ENCODE measurements at places on chromosomes 16 and 17.

DNA sequence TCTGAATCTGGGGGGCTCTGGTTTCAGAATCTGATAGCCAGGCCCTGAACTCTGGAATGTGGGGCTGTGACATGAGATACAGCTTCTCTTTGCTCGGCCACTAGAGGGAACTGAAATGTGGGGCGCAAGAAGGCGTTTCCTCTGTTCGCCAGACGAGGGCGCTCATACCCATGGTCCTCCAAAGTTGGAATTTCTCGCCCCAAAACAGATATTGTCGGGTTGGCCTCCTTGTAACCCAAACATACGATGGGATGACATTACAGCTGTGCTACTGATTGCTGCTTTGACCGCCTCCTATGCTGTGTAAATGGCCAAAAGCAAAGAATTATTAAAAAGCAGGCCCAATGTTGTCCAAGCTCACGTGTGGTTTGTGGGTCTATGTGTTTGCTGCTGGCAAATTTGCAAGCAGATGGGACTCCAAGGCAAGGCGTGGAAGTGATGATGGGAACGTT is 13.1 kb upstream of the MSI2 start:
- DNase-seq, result no peak

DNA sequence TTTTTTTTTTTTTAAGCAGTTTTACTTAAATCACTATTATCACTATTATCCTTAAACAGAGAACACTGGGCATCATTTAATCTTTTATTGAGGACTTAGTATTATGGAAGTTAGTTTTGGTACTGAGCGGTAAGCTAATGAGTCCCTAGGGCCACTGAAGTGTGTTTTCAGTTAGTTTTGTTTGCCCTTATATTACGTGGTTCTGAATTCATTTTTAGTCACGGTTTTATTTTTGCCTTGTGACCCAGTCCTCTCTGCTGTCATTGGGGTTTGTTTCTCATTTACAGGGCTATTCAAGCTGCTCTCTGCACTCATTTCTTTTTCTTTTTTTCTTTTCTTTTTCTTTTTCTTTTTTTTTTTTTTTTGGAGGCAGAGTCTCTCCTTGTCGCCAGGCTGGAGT is 17.3 kb downstream of the RABEP1 start:
- DNase-seq, result no peak

DNA sequence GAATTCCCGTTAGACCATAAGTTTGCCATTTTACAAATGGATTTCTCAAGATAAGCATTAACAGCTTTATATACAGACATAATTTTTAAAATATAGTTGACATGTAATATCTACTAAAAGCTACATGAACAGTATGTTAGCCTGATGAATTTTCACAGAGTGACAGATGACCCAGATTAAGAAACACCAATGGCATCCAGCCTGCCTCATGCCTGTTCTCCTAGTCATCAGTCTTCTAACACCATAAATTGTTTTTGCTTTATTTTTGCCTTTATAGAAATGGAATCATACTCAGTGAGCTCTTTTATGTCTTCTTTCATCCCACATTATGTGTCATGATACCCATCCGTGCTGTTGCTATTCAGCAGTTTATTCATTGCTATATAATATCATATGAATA is 80.0 kb downstream of the ATF7IP2 start:
- no peak for DNase-seq

GRCh38 chr17:17228521-17229279 is 8.3 kb downstream of the FLCN start:
- DNase-seq, result no peak

DNA sequence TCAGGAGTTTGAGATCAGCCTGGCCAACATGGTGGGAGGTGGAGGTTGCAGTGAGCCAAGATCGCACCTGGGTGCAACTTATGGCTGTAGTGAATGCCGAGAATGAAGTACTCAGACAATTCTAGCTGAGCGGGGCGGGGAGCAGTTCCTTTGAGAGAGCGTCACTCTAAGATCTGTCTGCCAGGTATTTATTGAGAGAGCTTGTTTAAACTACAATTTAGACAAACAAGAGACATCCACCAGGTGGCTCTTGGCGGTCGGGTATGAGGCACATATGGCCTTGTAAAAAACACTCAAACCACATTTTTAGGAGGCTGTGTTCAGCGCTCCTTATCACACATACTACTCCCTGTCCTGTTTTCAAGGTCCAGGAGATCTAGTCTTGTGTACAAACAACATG is 40.6 kb upstream of the CDH1 start:
- no peak for DNase-seq

DNA sequence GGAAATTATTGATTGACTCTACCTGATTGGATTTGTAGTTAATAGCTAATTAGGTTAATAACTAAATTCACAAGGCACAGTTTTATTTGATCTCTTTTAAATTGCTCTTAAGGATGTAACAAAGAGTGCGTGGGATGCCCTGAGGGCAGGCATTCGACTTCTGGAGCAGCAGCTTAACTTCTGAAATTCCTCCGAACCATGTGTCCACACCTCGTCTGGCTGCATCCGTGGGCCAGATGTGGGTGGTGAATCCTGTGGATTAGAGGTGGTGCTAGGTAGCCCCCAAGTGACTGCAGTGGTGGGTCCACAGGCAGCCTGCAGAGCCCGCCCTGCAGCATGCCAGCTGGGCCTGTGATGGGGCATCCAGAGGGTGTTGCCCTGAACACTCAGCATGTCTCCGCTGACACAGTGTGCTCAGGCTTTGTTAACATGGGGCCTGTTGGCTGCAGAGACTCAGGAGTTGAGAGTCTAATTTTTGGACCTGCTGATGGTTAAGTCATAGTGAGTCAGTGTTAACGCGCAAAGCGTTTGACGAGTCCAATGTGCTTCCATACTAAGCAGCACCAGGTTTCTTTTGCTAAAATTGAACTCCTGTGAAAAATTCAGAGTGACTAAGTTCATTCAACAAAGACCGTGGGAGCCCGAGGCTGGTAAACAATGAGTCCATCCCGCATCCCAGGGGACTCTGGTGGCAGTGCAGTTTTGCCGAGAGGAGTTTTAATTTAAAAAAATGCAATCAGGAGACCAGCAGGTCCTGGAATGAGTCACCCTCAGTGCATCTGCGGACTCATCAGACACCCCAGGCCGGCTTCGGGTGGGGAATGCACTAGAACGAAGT is 3.8 kb upstream of the NPB start:
- DNase-seq, result no peak

GRCh38 chr17:35775039-35775438 is 14.4 kb downstream of the C17orf50 start:
- no peak for DNase-seq

GRCh38 chr17:11557727-11558452 is 40.4 kb upstream of the DNAH9 start:
- DNase-seq, result no peak

GRCh38 chr16:57802341-57803133 is at the start of gene KIFC3:
Gene KIFC3, minus strand, starts transcription at chr16:57802491. Its CDS starts 4,248 bp downstream, at chr16:57798243.
- no peak for DNase-seq

DNA sequence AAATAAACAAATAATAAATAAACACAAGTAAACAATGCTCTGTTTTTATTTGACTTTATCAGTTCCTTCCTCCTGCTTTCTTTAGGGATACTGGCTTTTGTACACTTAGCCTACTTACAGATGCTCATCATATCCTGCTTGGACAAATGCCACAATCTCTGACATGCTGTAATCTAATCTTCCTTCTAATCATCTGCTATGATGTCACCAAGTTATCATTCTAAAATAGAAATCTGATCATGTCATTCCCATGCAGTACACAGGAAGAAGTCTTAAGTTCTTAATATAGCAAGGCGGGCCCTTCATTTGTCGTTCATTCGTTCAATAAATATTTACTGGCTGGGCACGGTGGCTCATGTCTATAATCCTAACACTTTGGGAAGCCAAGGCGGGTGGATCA is 9.1 kb upstream of the UBB start:
- peak; percentile 5 for DNase-seq

GRCh38 chr17:67165201-67165600 is 79.8 kb downstream of the HELZ start:
- DNase-seq, result no peak

- DNase-seq, result no peak
These were observed 10.8 kb upstream of the LGALS3BP start for GRCh38 chr17:78990349-78991016.

GRCh38 chr17:49602783-49603182 is 27.1 kb downstream of the NXPH3 start:
- no peak for DNase-seq

GRCh38 chr16:24544640-24545039 is 5.3 kb downstream of the RBBP6 start:
- DNase-seq, result no peak

GRCh38 chr17:38351412-38352222 is at the start of gene SOCS7:
Gene SOCS7, plus strand, starts transcription at chr17:38351844. Its CDS starts 209 bp downstream, at chr17:38352053.
- DNase-seq, result peak; percentile 71

- DNase-seq, result no peak
These were observed 15.7 kb upstream of the DHX8 start for GRCh38 chr17:43467981-43468581.

- DNase-seq, result no peak
These were observed 58.2 kb downstream of the MAF start for GRCh38 chr16:79542237-79542774.

DNA sequence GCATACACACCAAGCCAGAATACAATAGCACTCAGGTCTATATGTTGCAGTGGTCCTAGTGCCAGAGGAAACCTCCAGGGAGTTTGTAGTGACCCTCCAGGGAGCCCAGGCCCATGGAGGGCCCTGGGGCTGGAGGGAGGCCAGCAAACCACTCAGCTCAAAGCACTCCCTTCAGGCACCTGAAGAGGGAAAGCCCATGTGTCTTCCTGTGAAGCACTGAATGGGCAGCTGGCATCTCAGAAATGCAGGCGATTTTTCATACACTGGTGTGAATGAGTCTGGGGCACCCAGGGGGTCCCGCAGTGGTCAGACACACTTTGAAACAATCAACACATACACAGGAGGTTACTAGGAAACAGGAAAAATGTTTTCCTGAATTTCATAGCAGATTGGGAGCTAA is 12.8 kb downstream of the TBC1D26 start:
- DNase-seq, result peak; percentile 41

DNA sequence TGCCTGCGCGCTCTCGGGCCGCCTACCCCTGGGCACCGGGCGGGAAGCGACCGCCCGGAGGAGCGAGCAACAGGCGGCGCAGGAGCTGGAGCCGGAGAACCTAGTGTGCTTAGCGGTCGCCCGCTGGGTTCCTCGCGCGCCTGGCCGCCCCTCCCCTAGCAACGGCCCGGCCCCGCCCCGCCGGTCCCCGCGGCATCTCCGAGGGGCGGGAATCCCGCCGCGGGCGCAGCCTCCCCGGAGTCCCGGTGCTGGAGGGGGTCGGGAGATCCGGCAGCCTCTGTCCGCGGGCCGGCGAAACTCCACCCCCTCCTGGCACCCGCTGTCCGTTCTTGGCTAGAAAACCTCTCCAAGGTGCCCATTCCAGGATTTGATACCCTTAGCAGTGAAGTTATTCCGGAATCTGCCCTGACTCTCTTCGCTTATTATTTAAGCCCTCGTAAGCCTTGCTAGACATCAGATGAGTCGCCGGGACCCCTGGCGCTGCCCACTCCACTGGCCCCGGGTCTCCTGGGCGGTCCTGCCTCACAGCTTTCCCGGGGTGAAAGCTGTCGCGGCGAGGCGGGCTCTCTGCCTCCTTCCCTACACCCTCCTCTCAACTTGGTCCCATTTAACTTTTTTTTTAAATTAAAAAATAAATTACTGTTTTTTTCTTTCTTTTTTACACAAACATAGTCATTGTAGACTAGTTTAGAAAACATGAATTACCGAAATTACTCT is at the start of gene RPRML:
Gene RPRML (minus strand): TSS at position 107 of the 717 bp plus-strand sequence. CDS start 246 bp downstream, outside the sequence.
- DNase-seq, result no peak

DNA sequence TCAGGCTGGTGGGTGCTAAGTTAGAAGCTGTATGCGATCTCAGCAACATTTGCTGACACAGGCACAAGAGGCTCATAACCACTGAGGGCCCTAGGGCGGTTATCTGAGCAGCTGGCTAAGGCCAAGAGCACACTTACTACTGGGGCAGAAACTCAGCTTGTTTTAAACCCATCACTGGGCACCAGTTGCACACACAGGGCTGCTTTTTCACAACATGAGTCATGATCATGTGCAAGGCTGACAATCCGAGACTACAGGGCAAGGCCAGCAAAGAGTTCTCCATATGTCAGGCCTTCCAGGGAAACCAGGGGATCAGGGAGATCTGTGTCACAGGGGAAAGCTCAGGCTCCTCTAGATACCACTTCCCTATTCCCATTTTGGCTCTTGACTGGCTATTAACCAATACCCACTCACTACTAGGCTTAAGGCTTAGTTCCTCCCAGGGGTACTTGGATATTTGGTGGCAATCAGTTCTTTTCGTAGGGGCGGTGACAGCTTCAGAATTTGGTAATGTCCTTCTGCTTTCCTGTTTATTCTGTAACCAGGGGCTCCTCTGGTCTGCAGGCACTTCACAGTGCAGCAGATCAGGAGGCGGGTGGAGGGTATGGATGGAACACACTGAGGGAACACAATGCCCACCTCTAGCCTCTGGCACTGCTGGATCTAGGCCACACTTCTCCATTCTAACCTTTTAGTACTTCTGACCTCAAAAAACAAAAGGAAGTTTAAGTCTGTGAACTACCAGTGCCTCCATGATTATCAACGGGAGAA is 44.9 kb upstream of the ERN1 start:
- no peak for DNase-seq

- no peak for DNase-seq
These were observed 120.7 kb downstream of the TRIM37 start for GRCh38 chr17:58985971-58986370.

GRCh38 chr16:78794581-78795250 is 695.3 kb downstream of the WWOX start:
- no peak for DNase-seq

DNA sequence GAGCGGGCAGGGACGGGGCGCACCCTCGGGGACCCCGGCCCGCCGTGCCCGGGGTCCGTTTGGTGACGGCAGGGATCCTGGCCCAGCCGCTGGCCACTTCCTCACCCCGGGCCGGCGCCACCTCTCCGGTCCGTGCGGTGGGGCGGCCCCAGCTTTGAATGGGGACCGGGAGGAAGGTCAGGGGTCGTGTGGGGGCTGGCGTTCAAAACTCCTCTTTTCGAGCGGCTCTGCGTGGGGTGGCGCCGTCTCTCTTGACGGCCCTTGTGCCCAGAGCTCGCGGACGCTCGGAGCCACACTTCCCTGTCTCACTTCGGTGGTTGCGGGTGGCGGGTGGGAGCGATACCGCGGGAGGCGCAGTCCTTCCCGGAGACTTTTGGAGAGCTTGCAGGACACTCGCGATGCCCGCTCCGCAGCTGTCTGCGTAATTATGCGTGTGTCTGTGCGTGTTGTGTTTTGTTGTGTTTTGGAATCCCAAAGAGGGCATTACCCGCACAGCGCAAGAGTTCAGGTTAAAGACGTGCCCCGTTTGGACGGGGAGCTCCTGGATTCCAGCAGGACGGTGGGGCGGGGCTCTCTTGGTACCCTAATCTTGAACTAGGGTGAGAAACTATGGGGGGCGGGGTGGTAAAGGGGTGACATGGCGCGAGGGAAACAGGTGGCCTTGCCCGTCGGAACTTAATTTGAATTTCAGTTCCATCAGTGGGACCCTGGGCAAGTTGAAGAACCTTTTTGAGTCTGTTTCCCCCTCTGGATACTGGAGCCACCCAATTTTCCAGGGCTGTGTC is 637 bp downstream of the PLCG2 start:
- DNase-seq, result no peak

Measured in NCI-H1436 treated with DMSO at 0.1 percent for 48 hours (cell line).